ENCODE measurements at places on chromosomes 11 and 22.

DNA sequence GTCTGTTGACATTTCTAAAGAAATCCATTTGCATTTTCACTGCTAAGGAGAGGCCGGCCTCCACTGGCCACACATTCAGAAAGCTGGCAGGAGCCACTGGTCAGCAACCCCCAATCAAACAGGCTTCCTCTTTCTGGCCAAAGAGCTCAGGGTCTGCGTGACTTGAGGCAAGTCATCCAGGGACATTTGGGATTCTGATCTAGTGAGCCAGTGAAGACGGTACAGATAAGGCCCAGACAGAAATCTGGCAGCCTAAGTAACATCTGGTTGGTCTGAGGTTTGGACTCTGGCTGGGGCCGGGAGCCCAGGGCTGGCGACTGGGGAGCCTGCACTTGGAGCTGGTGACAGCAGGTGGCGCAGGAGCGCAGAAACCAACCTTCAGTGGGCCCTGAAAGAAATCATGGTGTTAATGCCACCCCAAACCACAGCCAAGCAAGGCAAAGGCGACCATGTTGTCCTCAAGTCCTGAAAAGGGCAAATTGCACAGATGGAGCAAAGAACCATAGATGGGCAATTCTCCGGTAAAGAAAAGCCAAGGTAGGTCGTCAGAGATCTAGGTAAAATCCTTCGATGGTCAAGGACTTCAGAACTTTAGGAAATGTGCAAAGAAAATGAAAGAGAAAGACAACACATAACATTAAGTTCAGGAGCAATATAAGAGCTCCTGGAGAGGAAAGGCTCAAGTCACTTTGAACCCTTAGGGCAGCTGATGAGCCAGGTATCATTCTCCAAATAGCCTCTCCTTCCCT, 99.4 kb upstream of the BLID start:
- peak; percentile 68 for DNase-seq

GRCh38 chr11:82890936-82891335, 9.3 kb downstream of the PRCP start:
- no peak for DNase-seq

GRCh38 chr22:32478994-32479393, 4.4 kb downstream of the FBXO7 start:
- no peak for DNase-seq

DNA sequence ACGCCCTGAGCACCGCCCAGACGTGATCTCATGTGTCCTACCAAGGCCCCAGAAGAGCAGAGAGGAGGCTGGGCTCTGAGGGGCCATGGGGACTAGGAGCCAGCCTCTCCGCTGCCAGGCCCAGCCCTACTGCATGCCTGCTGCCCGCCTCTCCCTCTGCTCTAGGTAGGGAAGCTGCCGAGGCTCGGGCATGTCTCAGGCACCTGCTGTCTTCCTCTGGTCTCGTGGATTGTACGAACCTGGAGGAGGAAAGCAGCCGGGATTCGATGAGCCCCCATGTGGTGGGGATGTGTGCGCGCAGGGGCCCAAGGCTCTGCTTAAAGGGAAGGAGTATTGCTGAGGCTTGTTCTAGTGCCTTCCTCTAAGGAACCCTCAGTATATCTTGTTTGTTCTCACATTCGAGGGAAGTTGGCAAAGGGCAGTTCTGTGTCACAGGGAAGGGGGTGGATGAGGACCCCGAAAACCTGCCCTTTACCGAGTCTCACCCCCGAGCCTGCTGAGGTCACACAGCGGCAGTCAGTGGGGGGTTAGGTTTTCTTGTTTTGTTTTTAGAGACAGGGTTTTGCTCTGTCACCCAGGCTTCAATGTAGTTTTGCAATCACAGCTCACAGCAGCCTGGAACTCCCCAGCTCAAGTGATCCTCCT, 21.2 kb downstream of the DAGLA start:
- no peak for DNase-seq

DNA sequence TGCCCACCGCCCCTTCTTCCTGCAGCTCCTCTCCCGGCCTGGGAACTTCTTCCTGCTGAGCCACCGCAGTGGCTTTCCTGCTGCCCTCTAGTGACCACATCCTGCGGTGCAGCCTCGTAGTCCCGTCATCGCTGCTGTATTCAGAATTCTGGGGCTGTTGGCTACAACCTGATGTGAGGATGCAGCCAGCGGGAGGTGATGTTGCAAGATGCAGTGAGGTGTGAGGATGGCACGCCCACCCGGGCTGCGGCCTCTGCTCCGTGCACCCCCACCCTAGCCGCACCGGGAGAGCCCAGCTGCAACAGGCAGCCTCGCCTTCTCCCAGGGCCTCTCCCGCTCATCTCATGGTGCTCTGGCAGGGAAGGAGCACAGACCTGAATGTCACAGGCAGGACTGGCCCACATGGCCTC, 10.1 kb downstream of the CHST1 start:
- DNase-seq, result no peak

DNA sequence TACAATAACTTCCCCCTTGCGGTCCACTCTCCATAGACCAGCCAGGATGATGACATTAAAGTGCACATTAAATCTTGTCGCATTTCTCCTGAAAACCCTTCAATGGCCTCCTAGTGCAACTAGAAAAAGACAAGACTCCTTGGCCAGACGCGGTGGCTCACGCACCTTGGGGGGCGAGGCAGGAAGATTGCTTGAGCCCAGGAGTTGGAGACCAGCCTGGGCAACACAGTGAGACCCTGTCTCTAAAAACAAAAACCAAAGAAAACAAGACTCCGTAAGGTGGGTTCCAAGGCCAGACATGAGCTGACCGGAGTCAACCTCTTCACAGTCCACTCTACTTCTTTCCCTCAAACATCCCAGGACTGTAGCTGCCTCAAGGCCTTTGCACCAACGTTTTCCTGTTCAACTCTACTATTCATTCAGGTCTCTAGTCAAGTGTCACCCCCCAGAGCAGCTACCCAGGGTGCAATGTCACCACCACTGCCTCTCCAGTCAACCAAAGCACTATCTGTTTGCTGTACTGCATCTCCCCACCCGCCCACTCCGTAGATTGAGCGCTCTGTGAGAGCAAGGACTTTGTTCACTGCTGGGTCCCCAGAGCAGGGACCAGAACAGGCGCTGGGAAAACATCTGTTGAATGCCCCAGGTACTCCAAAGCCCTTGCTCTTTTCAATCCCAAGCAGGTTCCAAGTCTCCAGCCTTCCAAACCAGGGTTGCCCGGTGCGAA, 739 bp downstream of the ZMAT5 start:
- DNase-seq, result no peak

DNA sequence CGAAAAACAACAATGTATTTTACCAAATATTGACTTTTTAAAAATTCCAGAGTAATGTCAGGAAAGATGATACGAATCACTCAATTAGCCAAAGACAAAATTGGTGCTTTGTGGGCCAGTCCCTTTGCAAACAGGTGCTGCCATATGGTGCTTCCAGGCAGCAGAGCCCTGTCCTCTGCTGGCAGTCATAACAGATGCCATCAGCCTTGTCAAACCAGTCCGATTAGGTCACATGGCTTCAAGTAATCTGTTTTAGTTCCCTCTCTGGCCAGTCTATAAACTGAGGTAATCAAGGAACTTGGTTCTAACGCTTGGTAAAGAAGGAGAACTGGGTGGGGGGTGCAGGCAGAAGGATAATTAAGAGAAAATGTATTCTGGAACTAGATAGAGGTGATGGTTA, 49.1 kb upstream of the CAPRIN1 start:
- DNase-seq, result no peak

DNA sequence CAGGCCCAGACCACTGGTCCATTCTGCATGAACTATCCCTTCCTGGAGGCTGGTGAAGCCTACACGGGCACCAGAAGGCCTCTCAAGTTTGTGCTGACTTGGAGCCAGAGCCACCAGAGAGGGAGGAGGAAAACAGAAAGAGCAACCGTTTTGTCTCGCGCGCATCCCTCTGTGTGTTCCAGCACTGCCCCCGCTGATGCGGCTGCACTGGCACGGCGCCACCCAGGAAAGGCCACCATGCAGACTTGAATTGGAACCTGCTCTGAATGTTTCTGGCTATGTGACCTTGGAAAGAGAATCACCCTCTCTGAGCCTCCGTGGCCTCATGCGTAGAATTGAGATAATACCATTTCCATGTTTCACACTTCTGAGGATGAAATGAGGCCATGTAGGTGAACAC, 7.4 kb upstream of the ACRV1 start:
- DNase-seq, result no peak

- DNase-seq, result no peak
Observed at GRCh38 chr11:59865031-59865430, 1.3 kb downstream of the TCN1 start.

DNA sequence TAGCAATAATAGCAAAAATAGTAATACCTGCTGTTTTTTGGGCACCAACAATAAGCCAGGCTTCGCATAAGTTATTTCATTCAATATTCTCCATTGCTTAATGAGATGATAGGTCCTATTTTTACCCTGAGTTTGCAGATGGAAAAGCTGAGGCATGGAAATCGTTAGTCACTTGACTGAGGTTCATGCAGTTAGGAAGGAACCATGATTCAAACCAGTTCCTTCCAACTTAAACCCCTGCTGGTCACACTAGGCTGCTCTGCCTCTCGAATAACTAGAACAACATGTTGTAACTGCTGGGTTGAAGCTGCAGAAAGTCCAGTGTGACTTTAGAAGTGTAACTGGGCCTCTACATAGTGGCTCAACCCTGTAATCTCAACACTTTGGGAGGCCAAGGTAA, 69.3 kb downstream of the SEZ6L start:
- DNase-seq, result no peak

DNA sequence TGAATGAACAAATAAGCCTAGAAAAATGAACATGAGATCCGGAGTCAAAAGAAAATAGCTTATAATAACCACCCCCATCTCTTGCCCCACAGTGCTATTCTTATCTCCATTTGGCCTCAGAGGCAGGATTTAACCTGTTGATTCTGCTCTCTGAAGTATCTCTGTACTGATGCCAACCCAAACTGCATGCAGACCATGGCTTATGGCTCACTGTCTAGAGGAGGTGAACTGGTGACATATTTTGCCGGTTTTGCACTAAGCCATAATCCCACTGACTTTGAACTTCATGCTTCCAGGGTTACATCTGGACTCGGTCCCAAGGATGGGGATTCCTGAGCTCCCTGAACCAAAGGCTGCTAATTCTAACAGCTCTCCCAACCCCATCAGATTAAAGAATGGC, 397.1 kb downstream of the TENM4 start:
- no peak for DNase-seq

- no peak for DNase-seq
Observed at GRCh38 chr22:49617866-49618676, 209.6 kb downstream of the BRD1 start.

- no peak for DNase-seq
Observed at GRCh38 chr11:128725630-128726319, 31.9 kb downstream of the FLI1 start.

GRCh38 chr11:36454941-36455631, 55.0 kb downstream of the TRAF6 start:
- no peak for DNase-seq

DNA sequence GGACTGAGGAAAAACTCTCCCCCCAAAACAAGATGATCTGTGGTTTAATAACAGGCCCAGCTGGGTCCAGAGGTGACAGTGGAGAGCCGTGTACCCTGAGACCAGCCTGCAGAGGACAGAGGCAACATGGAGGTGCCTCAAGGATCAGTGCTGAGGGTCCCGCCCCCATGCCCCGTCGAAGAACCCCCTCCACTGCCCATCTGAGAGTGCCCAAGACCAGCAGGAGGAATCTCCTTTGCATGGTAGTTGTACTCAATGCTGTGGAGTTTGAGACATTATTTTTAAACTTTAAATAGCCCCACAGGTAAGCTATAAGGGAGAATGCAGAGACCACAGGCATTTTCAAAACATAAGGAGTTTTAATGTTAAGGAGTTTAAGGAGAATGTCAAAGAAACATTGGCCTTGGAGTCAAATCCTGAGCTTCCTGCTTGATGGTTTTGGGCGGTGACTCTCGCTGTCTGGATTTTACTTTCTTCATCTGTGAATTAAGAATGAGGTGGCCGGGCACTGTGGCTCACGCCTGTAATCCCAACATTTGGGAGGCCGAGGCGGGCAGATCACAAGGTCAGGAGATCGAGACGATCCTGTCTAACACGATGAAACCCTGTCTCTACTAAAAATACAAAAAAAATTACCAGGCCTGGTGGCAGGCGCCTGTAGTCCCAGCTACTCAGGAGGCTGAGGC, 6.8 kb downstream of the APOL1 start:
- DNase-seq, result no peak

GRCh38 chr11:123233975-123234334, 38.9 kb upstream of the CLMP start:
- DNase-seq, result no peak

DNA sequence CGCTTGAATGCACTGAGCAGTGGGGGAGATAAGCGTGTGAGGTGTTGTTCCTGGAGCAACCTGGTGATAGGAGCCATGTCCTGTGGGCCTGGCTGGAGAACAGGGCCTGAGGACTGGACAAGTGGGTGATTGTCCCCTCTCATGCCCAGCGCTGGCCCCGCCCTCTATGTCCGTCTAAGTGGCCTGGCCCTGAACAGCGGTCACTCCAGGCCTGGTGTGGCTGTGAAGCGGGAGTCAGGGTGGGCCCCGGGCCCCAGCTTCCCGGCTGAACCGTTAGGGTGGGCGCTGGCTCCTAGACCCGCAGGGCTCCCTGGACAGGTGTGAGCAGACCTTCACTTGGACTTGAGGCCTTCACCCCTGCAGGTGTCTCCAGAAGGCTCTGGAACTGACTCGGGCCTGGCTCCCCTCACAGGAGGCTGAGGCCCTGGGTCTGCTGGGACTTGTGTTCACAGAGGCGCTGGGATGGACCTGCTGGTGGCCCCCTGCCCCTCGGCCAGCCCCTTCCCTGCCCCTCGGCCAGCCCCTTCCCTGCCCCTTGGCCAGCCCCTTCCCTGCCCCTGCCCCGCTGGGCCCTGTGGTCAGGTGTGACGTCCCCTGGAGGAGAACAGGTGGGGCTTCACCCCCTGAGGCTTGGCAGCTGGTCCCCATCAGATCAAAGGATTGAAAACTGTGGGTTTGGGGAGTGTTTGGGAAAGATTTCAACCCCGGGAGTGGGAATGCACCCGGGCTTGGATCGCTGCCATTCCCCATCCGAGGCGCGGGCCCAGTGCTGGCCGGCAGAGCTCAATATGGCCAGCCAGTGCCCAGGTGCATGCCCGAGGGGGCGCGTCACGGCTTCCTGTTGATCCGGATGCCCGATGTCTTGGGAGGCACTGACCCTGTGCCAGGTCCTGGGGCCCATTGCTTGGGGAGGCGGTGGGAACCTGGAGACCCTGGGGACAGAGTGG, 3.2 kb upstream of the MUC6 start:
- DNase-seq, result no peak

GRCh38 chr11:84211896-84212295, 925.7 kb upstream of the CCDC90B start:
- no peak for DNase-seq

- no peak for DNase-seq
Observed at GRCh38 chr11:27783701-27784355, 83.6 kb upstream of the BDNF start.

DNA sequence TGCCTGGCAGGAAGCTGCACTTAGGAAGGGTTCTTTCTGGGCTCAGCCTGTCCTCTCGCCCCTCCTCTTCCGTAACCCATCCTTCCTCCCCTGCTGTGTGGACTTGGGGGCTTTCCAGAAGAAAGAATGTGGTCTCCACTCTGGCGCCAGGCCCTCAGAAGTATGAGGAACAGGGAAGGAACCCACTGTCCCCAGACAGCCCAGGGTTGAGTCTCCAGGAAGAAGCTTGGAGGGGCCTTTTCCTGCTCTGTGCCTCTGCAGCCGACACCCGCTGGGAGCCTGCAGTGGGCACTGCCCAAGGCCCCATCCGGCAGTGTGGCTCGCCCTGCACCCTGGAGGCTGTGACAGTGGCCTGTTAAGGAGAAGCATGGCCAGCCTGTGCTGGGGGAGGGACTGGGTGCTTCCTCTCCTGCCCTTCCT, 112.6 kb downstream of the ST3GAL4 start:
- peak; percentile 33 for DNase-seq

- DNase-seq, result no peak
Observed at GRCh38 chr11:22753416-22753815, 76.2 kb downstream of the SVIP start.

Measured in fibroblast of skin of left biceps (primary cell).